ENCODE measurements at places on chromosomes 5 and 9.
A peak's percentile ranks its signal among the peaks of the same experiment; 100 is the strongest.

DNA sequence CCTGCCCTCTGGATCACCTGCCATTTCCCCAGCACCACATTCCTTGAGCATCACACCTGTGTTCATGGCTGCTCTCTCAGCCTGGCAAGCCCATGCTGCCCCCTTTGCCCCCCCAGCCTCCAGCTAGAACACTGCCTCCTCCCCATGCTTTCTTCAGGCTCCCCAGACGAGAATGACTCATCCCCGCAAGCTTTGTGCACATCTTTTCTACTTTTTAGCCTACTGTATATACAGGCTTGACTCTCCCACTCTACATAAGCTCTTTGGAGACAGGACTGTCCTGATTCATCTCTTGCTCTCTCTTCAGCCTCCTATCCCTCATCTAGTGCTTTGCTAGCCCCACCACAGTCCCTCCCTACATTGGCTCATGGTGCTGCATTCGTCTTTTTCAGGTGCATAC lies 19.9 kb upstream of the GLIPR2 start:
- no peak for DNase-seq

DNA sequence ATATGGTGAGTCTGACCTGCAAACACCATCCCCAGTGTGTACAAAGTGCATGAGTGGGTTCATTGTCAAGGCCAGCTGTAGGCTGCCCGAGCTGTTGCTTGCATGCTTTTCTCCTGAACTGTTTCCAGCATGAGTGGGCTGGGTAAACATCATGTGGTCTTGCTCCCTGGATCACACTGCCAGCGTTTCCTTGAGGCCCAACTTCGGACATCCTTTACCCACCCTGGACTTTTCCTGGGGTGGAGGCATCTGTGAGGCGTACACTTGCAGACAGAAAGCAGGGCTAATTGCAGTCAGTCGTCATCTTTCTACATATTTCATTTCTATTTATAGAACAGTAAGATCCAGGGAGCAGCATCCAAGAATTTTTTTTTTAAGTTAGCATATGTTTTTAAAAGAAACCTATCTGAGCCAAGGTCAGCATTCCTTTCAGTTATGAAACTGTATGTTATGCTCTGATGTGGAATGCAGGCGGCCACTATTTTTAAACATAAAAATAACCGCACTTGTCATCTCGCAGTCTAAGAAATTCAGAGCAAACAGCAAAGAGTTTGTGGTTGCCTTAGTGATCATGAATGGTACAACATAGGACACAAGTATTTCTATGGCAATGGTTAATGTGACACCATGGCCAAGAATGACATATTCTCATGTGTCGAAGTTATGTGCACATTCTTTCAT lies 106.5 kb upstream of the DMRT1 start:
- peak; percentile 81 for DNase-seq

DNA sequence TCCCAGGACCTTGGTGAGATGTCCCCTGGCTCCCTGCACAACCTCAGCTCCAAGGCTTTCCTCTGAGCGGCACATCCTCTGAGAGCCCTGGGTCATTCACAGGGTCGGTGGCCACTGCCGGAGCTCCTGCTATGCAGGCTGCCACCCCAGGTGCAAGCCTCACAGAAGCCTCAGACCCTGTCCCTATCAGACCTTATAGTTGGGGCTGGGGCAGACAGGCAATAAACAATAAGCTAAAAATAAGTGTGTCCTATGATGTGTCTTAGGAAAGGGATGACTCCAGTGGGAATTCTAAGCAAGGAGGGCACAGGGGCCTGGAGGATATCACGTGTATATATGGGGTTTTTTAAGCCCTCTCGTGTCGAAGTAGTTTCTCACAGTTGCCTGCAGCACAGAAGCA lies 91.3 kb downstream of the SYK start:
- DNase-seq = no peak

- DNase-seq = no peak
These were observed 182 bp downstream of the SCAMP1 start for GRCh38 chr5:78360674-78360923.

- no peak for DNase-seq
These were observed 404.0 kb upstream of the GRIA1 start for GRCh38 chr5:153086486-153086885.

DNA sequence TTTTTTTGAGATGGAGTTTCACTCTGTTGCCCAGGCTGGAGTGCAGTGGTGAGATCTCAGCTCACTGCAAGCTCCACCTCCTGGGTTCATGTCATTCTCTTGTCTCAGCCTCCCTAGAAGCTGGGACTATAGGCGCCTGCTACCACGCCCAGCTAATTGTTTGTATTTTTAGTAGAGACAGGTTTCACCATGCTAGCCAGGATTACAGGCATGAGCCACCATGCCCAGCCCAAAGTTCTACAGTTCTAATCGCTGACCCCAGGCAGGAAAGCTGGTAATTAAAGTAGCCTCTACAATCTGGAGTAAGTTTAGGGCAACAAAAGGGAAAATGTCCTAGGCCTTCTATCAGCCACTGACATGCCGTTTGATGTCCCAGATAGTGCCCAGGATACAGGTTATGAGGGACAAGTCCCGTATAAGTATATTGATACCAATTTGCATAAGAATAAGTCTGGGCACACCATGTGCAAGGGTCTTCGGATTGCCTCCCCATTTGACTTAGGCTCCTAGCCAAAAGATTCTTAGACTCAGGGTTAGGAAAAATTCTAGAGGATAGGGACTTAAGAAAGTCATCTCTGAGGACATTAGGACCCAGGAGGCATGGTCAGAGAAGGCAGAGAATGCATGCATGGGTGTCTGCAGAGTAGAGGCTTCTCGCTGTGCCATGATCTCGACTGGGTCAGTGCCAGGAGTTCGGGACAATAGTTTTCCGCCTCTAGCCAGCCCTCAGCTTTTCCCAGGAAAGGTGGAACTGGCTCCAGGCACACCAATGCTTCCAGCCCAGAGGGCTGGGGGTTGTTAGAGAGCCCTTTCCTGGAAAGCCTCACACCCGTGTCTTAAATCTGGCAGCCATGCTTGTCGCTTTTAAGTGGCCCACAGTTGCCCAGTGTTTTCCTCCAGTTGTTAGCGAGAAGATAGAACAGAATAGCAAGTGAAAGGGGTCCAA lies 1111.1 kb downstream of the TAF11L14 start:
- DNase-seq = no peak

DNA sequence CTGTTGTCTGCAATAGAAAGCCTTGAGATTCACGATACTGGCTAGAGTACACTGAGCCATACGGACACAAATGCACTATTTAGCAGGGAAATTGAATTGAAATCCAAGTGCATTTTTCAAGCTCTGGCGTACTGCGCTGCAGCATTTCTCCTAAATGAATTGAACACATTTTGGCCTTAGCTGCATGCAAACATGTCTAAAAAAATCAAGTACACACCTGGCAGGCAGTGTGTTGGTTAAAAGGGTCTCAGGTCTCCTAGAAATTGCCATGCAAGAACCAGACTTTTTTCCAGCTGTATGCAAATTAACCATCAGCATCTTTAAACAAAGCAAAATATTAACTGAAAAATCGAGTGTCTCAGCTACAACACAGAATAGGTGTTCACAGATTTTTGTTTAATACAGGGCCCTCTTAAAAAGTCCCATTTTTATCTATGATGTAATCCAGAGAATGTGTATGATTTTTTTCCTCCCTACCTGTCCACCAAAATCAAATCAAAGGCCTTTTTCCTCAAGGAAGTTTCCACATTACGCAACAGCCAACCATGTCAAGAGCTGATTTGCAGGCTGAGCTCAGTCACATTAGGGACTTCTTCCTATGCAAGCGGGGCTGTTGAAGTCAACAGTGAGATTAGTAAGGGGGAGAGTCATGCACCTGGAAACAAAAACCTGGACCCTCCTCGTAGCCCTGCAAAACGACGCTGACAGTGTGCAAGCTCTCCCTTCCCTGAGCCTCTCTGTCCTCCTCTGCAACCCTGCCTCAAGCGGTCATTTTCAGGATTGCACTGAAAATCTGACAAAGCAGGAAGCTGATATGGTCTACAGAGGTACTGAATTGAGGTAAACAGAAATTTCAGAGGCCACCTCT lies 14.1 kb upstream of the SFXN1 start:
- DNase-seq = no peak

GRCh38 chr5:116612431-116612830 lies 37.8 kb upstream of the SEMA6A start:
- no peak for DNase-seq

- DNase-seq = no peak
These were observed 83.8 kb upstream of the FSTL4 start for GRCh38 chr5:133696006-133696584.

- no peak for DNase-seq
These were observed 264.7 kb upstream of the CCNG1 start for GRCh38 chr5:163172540-163173338.

DNA sequence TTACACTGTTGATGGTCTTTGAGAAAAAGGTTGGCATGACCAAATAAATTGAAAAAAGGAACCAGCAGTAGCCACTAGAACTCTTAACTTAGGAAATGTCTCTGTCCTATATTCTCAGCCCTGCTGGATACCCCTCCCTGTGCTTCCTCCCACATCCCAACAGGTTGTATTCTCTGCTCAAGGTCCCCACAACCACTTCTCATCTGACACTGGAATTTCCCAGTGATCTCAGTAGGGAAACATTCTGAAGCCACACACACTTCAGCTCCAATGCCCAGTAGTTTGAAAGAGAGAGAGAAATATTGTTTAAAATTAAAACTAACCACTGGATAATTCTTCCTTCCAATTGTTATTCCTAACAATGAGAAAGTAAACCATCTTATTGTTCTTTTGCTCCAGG lies 30.0 kb upstream of the NREP start:
- DNase-seq = no peak

GRCh38 chr5:1510631-1511030 lies 13.1 kb downstream of the LPCAT1 start:
- DNase-seq = no peak

GRCh38 chr9:33740075-33740474 lies 55.3 kb upstream of the PRSS3 start:
- DNase-seq = no peak

DNA sequence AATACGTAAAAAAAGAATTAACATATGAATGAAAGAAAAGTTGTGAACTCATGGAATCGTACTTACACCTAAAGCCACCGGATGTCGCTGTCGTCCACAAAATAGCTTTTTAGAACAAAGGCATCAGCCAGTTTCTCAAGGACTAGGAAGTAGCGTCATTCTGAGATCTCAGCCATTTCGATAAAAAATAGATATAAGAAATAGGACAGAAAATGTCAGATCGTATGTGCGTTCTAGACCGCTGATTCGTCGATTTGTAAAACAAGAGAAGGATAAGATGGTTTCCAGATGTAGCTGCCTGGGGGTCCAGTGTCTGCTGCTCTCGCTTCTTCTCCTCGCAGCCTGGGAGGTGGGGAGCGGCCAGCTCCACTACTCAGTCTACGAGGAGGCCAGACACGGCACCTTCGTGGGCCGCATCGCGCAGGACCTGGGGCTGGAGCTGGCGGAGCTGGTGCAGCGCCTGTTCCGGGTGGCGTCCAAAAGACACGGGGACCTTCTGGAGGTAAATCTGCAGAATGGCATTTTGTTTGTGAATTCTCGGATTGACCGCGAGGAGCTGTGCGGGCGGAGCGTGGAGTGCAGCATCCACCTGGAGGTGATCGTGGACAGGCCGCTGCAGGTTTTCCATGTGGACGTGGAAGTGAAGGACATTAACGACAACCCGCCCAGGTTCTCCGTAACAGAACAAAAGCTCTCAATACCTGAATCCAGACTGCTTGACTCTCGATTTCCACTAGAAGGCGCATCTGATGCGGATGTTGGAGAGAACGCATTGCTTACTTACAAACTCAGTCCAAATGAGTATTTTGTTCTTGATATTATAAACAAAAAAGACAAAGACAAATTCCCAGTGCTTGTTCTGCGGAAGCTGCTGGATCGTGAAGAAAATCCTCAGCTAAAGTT lies at the start of gene PCDHA10:
PCDHA10 (plus strand) TSS at position 126 of the 903 bp plus-strand sequence; CDS start at position 278, 152 bp downstream.
- DNase-seq = no peak

- no peak for DNase-seq
These were observed 10.8 kb downstream of the TNFSF8 start for GRCh38 chr9:114919611-114920010.

- no peak for DNase-seq
These were observed 30.7 kb downstream of the HRH2 start for GRCh38 chr5:175688352-175689146.

GRCh38 chr5:39947657-39948056 lies 522.9 kb upstream of the DAB2 start:
- DNase-seq = no peak

DNA sequence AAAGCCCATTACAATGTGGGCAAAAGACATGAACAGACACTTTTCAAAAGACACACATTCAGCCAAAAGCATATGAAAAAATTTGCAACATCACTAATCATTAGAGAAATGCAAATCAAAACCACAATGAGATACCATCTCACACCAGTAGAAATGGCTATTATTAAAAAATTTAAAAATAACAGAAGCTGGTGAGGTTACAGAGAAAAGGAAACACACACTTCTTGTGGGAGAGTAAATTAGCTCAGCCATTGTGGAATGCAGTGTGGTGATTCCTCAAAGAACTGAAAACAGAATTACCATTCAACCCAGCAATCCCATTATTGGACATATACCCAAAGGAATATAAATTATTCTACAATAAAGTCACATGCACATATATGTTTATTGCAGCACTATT lies 585.2 kb upstream of the TUSC1 start:
- DNase-seq = no peak

DNA sequence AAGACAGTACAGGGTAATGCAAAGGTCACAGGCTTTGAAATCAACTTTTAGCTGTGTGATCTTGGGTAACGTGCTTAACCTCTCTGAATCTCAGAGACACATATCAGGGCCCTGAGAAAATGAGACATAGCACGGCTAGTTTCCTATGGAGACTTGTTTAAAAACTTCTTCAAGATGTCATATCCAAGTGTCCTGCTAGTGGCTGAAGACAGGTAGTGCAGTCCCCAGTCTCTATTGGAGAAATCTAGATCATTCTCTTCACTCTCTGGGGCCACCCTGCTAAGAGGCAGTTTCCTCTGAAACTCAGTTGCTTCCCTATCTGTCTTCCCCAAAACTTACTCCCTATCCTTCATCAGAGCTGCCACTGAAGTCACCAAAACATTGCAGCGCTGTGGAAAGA lies 30.3 kb upstream of the GRXCR2 start:
- no peak for DNase-seq

DNA sequence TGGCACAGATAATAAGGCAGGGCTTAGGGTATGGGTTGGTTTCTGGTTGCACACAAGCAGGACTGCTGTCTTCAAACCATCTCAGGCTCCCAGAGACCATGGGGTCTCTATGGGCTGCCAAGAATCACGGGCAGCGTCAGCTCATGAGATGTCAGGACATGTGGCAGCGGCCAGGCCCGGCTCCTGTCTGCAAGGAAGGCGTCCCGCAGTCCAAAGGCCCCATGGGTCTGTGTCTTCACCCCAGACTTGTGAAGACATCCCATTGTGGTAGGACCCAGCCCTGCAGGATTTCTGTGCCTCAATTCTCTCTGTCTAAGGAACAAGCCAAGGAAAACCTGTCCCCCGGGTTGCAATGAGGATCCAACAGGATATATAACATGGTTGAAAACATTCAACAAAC lies 32.6 kb downstream of the IPPK start:
- no peak for DNase-seq

DNA sequence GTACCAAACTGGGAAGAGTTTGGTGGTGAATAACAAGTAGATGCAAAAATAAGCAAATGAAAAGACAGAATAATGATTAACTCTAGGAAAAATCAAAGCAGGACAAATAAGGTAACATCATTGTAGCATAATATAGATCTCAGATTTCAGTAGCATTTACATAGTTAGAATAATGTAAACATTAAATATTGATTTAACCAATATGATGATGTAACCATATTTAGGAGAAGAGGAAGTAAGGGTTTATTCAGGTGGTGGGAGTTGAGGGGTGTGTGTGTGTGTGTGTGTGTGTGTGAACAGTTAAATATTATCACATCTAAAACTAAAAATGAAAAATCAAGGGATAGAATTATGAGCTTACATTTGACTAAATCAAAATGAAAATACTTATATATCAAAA lies 143.4 kb downstream of the NPR3 start:
- no peak for DNase-seq

Data from fibroblast of the conjunctiva (primary cell).